ENCODE measurements at places on chromosomes 7 and 10.
A peak's percentile ranks its signal among the peaks of the same experiment; 100 is the strongest.

DNA sequence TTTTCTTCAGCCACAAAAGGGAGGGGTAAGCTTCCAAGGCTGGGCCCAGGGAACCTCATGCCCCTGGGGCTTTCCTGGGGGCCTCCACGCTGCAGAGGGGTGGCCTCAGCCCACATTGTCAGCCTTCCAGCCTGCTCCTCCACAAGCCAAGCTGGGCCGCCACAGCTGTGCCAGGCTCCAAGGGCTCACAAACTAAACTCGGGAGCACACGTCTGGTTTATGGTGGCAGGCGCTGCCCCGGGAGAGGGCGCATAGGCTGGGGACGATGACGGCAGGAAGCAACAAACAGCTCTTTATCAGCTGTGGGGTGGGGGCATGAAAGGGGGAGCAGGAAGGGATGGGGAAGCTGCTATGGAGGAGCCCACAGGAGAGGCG, 6.3 kb upstream of the CDH23 start:
- no peak for DNase-seq

DNA sequence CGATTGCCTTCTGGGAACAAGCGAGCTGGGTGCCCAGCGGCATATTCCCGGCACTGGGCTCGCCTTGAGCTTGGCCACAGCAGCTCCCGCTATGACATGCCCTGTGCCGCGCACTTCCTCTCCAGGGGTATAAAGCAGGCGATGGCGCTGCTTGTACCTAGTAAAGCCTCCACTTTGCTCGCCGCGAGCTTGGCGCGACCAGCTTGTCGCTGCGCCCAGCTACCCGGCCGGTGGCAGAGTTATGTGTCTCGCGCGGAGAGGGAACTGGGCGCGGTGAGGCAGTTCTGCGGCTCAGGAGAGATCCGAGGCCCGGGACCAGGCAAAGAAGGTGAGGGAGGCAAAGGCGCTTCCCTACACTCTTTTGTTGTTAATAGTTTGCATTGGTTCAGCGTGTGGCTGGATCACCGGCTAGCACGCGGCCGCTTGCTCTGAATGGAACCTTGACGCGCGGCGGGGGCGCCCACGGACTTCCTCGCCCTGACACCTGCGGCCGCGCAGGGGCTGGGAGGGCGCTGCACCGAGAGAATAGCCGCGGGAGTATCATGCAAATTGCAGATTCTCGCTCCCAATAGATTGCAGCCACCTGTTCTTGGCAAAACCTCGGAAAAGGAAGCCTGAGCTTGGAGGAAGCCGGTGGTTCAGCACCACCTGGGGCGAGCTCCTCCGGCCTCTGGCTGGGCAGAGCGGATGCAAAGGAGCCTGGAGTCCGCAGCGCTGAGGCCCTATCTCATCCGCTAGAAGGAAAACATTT, 3.0 kb upstream of the BUB3 start:
- DNase-seq: peak; percentile 28

DNA sequence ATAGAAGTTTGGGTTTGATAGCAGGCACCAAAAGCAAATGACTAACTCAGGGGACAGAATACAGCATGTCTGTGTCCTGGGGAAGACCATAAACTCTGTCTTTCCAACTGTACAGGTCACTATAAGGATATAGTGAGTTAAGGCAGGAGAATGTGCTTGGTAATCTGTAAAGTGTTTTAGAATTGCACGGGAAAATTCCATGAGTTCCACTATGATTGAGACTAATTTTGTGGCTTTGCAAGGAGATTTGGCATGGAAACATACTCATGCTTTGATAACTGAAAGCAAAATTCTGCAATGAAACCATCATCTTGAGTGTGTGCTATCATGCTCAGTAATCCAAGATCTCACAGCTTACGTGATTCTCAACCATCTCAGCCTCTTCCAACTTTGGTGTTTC, 152.6 kb downstream of the PKD1L1 start:
- DNase-seq: no peak

DNA sequence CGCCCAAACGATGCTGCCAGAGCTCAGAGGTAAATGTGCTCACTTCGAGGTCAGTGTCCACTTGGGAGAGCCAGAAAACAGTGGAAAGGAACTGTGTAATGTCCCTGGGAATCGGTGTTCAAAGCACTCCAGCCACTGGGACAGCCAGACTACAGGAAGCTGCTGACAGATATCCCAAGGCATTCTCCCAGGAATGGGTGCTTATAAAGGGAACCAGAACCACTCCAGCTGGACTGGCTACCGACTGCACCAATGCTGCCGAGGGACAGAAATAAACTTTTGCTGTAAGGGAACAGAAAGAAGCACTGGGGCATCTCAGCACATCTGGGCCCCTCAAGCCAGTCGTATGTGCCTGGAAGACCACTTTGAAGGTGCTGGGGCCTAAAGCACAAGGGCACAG, 76.7 kb downstream of the ATXN7L1 start:
- no peak for DNase-seq

DNA sequence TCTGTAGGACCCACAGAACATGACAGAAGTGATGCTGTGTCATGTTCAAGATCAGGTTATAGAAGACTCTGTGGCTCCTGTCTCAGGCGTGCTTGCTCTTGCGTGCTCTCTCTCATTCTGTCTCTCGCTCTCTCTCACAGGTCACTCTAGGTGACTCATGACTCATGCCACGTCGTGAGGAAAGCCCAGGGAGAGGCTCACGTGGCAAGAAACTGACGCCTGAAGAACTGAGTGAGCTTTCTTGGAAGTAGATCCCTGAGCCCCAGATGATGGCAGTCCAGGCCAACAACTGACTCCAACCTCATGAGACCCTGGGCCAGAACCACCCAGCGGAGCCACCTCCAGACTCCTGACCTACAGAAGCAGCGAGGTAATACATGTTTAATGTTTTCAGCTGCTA, 103.3 kb downstream of the DNMBP start:
- DNase-seq: no peak

DNA sequence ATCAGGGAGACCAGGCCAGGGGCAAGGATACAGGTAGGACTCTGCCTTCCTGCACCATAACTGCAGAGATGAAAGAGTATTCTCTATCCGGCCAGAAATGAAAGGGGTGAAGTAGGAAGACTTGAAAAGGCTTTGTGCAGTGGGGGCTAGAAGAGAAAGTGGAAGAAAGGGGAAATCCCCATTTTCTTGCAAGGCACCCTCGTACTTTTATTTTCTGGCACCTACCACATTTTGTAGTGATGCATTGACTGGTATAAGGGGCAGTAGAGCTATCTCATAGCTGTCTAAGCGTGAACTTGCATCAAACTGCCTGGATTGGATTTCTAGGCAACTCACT, 752 bp upstream of the CAMK2G start:
- no peak for DNase-seq

- no peak for DNase-seq
Measured at GRCh38 chr10:126203746-126204145, 184.5 kb downstream of the ADAM12 start.

DNA sequence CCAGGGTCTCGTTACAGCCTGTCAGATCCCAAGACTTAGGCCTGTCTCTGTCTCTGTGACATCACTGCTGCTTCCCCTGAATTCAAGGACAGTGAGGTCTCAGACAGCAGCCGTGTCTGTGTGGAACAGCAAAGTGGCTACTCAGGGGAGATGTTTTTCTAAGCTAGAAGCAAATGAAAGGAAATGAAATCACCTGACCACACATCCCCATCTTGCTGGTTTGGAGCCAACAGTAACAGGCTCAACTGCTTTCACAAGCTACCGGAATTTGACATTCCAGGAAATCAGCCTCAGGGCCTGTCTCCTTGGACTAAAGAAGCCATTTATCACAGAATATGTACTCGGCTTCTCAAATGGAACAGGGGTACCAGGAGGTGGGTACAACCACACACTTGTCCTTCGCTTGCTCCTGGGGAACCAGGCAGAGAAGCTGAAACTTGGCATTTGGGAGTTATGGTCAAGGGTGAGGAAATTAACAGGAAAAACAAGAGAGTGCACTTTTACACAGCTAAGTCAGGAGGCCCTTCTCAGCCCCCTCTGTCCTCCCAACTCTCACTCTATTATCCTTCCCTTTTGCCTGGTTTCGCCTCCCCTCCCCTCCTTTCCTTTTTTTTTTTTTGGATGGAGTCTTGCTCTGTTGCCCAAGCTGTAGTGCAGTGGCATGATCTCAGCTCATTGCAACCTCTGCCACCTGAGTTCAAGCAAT, 73.2 kb downstream of the SPDYE5 start:
- DNase-seq: peak; percentile 52

DNA sequence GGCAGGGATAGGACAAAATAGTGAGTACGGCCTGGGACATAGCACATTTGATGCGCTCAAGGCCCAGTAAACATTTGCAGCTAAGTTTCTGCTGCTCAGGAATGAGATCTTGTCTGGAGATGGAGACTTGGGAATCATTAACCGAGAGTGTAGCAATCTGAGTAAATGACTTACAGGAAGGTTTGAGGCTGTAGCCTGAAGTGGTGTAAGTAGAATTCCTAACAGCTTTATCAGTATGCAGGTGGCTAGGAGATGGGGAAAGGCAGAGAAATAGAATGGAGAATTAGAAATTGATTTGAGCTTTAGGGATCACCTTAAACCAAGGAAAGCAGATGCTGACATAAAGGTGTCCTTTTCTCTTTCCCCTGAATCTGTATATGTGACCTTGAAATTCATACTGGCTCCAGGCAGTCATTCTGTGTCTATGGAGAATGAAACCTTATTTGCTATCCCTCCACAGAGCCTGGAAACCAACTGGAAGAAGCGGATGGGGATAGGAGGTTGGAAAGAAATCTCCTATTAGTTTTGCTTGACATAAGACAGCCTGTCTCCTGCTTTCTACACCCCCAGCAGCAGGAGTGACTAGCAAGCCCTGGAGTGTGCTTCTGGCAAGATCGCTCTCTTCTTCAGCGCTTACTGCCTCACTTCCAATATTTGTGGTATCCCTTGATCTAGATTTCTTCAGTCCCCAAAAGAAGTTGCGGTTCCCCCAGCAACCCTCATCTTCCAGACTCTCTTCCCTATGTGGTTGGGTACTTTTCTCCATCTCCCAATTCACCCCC, 6.4 kb upstream of the PON2 start:
- no peak for DNase-seq

DNA sequence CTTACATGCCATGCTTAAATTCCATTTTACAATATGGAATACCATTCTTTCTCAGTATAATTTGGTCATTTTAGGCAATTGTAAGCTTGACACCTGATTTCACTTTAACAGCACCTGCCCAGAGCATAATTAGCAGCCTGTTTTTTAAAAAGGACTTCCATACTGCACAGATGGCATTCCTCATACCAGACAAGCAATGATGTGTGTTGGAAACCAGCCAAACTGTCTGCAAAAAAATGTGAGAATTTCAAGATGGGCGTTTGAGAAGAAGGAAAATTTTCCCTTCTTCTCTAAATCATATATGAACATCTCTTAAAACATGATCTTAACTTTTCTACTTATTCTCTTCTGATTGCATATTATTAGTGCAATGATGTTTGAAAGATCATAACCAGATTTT, 40.4 kb upstream of the AGMO start:
- DNase-seq: no peak

DNA sequence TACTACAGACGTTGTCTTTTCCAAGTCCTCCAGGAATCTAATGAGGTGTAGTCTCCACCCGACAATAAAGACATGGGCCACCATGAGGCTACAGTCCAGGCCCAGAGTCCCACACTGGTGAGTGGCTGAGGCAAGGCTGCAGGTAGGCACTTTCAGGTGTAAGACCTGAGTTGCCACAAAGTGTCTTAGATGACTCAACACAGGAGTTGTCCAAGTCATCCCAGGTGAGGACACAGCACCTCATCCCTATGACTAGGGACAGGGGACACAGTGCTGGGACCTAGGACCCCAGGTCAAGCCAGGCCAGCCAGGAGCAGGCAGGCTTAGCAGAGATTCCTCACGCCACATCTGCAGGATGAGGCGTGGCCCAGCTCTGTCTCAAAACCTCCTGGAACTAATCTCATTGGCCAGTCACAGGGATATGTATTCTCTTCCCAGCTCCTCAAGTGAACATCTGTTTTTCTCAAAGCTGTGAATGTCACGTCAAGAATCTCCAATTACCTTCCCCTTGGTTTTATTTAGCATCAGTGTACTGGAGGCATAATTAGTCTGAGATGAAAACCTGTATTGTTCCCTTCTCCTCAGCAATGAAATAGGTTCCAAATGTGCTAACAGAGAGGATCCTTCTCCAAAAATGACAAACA, 254.6 kb downstream of the GRID1 start:
- DNase-seq: no peak

- DNase-seq: no peak
Measured at GRCh38 chr10:117159390-117159789, 21.3 kb upstream of the VAX1 start.

DNA sequence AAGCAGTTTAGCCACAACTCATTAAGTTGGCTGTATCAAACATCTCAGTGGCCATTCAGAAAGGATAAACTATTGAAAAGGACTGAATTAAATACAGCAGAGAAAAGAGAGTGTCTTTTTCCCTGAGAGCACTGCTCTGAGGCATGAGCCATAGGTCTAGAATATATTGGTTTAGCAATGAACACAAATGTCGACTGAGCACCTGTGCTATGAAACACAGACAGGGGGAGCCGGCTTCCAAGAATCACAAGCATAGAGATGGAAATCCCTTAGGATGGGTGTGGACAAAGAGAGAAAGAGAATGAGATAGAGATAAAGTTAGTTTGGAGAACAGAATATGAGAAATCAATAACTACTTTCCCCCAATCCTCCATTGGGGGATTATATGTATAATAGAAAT, 54.8 kb downstream of the DGKI start:
- no peak for DNase-seq

DNA sequence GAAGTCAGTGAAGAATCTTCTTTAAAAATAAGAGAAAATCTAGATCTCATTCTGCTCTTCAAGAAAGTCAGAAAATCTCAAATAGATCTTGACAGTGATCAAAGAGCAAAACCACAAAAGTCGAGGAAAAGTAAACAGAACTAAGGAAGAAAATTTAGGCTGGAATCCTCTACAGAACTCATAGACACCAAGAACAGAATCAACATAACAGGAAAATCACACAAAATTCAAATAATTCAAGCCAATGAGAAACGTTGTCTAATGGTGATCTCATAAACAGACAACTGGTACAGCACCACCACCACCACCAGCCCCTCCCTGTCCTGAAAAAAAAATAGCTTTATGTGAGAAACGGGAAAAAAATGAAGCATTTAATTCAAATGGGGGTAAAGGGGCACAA, 6.9 kb downstream of the ITGB1 start:
- no peak for DNase-seq

- DNase-seq: no peak
Measured at GRCh38 chr7:47333959-47334358, 248.0 kb downstream of the TNS3 start.

GRCh38 chr7:131057015-131057793, 270.5 kb upstream of the MKLN1 start:
- DNase-seq: no peak

DNA sequence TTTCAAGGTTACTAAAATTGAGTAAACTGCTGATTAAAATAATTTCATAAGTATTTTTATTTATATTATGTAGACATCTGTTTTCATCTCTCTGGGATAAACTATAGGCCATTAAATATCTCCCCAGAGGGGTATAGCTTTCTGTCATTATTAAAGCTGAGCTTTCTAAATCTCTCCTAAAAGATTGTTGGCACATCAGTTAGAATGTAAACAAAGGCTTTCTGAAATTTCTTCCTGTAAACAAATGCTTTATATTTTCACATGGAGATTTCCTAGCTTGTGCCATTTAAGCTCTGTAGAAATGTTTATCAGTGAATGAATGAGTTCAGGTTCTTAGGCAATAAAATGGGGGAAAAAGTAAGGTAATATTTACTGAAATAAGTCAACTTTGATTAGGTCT, 35.7 kb downstream of the PPP1R9A start:
- DNase-seq: no peak
